Psoas muscle (tissue), 8 donors: ENCODE measurements at places on chromosomes 12 and 14.
A peak's percentile ranks its signal among the peaks of the same experiment; 100 is the strongest.

DNA sequence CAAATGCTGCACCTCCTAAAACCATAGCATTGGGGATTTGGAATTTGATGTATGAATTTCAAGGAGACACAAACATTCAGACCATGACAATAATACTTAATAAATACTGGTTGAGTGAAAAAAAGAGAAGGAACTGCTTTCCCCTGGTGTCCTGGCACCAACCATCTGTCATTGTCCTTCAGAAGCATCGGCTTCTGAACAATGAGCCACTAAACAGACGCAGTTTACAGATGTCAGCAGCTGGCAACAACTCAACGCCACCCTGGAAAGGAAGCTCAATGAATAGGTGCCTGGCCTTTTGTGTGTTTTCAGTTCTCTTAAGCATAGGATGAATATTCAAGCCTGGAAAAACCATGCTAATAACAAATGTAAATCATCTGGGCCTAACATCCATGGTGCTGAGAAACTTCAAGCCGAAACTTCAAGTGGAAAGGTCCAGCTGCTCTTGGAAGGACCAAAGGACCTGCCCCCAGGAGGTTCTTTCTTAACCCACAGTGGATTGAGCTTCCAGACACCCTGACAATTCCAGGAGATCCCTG lies 101.3 kb downstream of the WIF1 start:
- DNase-seq: no peak

GRCh38 chr14:65210118-65210821 lies 108.0 kb upstream of the MAX start:
- no peak for DNase-seq

- no peak for DNase-seq
Measured at GRCh38 chr12:54958048-54958658, 26.4 kb downstream of the TESPA1 start.

- no peak for DNase-seq
Measured at GRCh38 chr12:70306676-70307075, 59.4 kb upstream of the KCNMB4 start.

DNA sequence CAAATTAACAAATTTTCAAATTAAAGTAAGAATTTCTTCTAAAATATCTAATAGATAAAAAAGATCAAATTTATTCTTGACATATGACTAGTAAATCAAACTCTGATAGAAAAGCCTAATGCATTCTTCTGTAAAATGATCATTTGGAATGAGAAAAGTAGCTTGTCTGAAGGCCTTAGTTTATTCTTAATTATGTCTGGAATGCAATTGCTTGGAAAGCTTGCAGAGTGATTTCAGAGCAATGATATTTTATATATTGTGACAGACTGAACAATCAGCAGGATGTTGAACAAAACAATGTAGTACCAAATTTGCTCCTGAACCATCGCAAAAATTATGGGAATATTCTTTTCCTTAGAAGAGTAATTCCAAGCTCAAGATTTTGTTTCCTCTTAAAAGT lies 789.6 kb upstream of the NOVA1 start:
- no peak for DNase-seq

DNA sequence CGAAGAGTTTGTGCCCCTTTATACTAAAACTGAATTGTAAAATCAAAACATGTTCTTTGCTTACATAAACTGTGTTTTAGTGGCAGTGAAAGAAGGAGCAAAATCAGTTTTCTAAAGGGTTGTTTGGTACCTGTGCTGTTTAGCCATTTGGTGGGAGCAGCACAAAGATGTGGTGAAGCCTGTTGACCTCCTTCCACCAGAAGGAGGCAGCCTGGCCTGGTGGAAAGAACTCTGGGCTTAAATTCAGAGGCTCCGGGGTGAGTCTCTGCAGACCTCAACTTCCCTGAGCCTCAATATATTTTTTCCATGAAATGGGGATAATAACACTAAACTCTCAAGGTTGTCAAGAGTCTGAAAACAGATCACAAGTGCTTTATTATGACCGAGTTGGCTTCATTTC lies 502.5 kb downstream of the VRK1 start:
- no peak for DNase-seq

GRCh38 chr14:75091251-75091650 lies 21.8 kb downstream of the ZC2HC1C start:
- DNase-seq: no peak

GRCh38 chr12:15699886-15700285 lies 89.3 kb downstream of the EPS8 start:
- no peak for DNase-seq

DNA sequence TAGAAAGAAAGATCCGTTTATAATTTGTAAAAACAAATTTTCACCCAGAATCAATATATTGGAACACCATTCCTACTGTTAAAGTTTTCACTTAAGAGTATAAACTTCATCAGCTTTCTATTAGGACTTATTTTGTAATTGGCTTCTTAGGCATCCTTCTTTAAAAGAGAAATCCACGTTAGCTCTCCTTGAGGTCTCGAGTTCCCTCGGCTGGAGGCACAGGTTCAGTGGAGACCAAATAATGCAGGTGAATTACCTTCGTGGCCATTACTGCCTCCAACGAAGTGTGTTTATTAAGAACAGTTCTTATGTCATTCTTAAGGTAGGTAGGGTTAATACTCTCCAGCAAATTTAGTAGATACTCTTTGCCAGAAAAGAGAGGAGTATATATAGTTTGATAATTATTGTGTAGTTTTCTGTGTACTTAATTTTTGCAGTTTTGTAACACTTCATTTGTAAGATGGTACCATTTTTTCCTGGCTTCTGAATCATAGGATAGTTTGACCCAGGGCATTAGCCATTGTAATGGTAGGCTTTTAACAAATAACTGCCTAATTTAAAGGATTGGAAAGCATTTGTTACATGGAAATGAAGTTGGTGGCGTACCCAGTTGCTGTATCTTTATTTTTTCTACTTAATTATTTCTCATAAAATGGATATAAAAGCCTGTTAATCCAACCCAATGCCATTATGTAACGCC lies 2.2 kb downstream of the CALM1 start:
- no peak for DNase-seq

DNA sequence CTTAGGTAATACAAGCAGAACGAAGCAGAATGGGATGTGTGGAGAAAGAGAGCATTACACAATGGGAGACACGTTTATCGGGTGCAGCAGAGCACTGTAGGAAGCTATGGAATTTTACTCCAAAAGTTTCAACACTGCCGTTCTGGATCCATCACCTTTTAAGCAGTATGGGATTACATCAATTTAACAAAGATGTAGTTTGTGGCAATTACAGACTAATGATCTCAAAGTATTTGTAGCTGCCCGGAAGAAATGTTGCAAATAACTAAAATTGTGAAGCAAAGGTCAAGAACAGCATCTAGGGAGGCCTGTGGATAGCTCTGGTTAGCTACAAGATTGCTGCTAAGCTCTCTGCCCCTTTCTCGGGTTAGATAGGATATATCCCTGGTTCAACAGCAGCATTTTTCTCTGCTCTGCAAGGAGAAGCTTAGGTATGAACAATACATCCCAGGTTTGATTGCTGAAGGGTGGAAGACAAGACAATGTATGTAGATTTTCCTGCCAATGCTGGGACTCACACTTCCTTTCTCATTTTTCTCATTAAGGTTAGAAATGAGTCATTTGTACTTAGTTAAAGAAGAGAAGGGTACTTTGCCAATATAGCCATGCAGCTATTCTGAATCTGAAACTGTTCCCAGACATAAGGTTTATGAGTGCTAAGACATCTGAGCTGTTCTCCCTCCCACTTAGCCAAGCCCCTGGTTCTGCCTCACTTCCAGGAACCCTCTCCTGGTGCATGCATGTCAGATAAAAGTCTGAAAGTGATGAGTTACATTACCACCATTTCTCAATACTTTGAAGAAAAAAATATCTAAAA lies 75.0 kb upstream of the HIF1A start:
- DNase-seq: no peak

DNA sequence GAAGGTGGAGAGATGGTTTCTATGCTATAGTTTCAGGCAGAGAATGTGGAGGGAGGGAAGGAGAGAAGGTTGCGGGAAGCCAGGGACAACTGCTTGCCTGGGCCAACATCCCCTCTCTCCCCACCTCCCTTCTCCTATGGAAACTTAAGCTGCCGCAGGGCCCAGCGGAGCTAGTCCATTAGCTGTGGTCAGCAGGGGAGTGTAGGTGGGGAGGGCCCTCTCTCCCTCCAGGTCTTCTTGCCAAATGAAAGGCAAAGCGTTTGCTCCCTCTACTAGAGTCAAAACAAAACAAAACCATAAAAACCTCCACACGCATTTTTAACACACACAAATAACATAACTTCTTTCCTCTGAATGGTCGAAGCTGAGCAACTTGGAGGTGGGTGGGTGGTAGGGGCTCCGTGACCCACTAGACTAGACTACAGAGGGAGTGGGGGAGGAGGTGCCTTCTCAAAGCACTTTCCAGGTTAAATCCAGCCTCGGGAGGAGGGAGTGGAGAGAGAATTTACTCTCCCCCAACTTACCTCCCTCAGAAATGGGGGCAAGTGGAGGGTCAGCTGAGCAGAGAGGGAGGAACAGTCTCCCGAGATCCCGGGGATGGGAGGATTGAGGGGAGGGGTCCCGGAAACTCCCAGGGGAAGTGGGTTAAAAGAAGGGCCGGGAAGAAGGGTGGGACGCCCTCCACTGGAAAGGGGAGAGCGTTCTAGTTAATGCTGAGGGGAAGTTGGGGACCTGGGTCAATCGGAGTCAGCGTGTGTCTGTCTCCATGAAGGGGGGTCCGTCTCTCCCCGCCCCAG lies 4.6 kb upstream of the CACNB3 start:
- no peak for DNase-seq

- no peak for DNase-seq
Measured at GRCh38 chr14:67432050-67432564, 20.1 kb upstream of the PLEK2 start.

- no peak for DNase-seq
Measured at GRCh38 chr12:112939761-112940381, 1.6 kb downstream of the OAS3 start.

- no peak for DNase-seq
Measured at GRCh38 chr14:61531465-61532122, 163.7 kb upstream of the HIF1A start.

DNA sequence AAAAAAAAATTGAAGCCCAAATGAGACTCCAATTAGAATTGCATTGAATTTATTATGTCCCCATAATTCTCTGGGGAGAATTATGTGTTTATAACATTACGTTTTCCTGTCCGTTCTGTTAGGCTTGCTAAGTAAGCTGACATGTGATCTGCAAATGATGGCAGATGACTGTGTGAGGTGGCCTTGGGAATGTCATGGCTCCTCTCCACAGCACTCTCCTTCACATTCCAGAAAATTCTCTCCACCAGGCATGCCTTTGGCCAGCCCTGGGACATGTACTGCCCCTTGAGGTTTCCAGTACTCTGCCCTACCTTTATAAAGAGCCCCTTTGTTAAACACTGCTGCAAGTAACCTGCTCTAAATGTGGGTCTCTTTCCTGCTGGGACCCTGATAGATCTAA lies 28.3 kb upstream of the INF2 start:
- no peak for DNase-seq

DNA sequence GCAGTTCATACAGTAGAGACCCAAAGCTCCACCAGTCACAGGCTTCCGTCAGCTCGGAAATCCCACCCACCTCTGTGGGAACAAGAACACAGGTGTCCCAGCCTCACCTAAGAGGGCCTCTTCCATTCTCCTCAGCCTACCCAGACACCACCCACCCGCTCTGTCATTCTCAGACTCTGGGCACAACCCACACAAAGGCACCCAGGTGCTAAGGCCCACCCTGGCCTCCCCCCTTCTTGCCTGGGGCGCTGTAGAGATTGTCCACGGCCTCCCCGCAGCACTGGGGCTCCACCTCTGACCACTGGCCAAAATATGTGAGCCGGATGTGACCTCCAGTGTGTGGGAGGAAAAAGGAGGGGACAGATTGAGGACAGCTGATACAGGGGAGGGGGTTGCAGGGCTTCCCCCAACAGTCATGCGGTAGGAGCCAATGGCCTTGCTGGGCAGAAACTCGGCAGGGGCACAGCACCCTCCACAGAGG lies 14.2 kb downstream of the RPS6KL1 start:
- DNase-seq: no peak

- DNase-seq: no peak
Measured at GRCh38 chr12:16984484-16984883, 378.5 kb upstream of the LMO3 start.

DNA sequence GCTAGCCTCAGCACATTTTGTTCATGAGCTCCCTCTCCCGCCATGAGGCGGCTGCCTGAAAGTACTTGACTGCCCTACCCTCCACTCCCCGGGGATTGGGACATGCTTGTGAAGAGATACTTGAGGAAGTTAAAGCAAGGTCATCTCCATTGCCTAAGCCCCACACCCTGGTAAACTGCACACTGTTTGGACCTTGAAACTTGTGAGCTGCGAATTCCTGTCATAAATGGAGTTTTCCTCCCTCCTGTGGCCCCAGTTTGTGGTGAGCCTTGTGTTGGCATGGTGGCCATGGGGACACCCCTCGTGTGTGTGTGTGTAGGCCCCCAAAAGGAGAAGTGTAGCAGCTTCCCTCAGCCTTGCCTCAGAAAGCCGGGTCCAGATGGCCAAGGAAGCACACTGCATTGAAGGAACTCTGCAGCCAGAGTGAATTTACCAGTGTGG lies 395.5 kb downstream of the ZFP36L1 start:
- DNase-seq: peak; percentile 74

- DNase-seq: no peak
Measured at GRCh38 chr14:73102806-73103497, 33.4 kb upstream of the PSEN1 start.

GRCh38 chr12:7444076-7444475 lies at the start of gene CD163L1:
TSS of gene CD163L1 (minus strand) at chr12:7444153. CDS start at chr12:7444127, 26 bp downstream.
- DNase-seq: no peak

DNA sequence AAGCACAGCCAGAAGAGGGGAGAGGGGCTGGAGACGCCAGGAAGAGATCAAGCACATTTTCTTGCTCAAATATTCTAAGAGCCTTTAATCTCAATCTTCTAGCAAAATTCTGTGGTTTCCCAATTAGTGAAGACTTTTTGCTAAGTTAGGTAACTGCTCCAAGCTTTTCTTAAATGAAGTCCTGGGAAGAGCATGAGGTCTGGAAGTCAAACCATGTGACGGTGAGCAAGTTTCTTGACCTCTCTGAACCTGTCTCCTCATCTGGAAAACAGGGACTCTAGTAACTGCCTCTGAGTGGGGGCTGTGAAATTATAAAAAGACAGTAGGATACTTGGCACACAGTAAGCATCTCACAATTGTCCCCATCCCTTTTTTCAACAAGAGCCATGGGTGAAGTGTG lies 24.1 kb downstream of the BDKRB1 start:
- no peak for DNase-seq
